ENCODE measurements at places on chromosomes 11 and 22.

GRCh38 chr11:98060759-98061158 lies 960.0 kb upstream of the CNTN5 start:
- DNase-seq, result no peak

DNA sequence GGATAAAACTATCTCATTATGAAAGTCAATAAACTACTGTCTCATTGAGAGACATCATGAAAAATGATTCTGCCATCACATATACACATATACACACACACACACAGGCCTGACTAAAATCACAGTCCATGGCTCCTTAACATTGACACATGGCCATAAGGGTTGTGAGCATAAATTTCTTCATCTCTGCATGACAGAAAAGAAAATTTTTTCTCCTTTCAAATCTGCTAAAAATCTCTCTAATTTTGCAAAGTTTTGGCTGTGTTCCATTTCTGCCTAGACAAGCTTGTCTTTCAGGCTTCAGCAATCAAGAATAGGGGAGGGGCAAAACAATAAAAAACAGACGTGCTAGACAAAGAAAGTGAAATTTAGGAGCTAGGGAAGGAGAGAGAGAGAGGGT lies 324.5 kb downstream of the LRRC4C start:
- DNase-seq, result no peak

DNA sequence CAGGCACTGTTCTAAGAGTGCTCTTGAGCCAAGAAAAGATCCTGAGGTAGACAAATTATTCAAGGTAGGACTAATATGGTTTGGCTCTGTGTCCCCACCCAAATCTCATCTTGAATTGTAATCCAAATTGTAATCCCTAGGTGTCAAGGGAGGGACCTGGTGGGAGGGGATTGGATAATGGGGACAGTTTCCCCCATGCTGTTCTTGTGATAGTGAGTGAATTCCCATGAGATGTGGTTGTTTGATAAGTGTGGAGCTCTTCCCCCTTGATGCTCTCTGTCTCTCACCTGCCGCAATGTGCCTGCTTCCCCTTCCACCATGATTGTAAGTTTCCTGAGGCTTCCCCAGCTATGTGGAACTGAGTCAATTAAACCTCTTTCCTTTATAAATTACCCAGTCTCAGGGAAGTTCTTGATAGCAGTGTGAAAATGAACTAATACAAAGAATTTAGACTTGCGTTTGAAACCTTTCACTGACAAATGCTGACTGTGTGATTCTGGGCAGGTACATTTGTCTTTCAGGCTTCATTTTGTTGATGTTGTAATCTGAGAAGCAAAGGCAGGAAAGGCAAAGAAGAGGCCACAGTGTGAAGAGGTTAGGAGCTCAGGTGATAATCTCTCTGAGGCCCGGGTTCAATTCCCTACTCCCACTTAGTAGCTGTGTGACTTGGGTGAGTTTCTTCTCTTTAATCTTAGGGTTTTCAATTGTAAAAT lies 115.8 kb upstream of the PAX6 start:
- no peak for DNase-seq

DNA sequence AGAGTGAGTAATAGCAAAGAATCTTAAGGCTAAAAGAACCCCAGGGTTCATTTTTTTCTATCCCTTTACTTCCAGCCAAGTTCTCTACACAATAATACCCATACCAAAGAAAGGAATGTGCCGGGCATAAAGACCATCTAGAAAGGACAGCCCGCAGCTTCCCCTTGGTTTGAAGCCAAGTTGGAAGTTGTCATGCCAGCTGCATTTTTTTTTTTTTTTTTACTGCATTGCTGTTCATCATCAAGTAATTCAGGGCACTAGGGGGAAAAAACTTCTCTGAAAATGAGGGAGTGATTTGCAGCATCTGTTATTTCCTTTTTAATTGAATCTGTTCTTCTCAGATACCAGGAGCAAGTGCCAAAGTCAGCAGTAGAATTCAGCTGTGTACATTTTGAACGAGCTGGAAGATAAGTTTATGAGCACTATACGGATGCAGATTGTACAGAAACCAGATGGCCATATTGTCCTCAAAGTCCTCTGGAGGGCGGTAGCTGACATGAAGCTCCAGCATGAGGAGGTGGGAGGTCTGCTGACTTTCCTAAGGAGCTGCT lies 56.4 kb downstream of the UBASH3B start:
- no peak for DNase-seq

DNA sequence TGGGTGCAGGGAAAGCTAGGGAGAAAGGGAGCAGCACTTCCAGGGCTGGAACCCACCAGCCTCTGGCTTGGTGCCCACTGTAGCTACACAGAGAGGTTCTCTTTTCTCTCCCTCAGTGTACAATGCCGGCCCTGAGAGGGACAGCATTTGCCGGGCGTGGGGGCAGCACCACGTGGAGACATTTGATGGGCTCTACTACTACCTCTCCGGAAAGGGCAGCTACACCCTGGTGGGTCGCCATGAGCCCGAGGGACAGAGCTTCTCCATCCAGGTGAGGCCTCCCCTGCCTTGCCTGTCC lies 6.1 kb downstream of the OTOG start:
- DNase-seq, result no peak

DNA sequence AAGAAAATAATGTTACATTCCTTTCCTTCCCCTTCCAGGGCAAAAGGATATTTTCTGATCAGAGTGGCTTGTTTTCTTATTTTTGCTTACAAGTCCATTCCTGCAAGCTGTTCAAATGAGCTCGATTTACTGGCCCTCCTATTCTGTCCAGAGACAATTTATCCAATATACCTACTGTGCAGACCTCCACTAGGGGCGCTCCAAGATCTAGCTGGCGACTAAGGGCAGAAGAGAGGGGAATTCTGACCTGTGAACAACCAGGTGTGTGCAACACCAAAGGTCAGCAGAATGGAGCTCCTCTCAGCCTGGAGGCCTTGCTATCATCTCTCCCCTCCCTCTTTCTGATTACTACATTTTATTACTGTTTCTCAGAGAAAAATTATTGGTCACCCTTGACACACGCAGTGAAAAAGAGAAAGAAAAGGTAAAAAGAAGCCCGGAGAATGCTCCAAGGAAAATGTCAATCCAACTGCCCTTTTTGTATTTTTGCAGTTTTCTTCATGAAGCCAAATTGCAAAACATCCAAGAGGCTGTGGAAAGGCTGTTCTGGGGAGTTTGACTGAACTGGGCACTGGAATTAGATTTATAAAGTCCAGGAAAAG lies 3.2 kb downstream of the SEZ6L start:
- no peak for DNase-seq

GRCh38 chr11:47480762-47481161 lies 31.8 kb upstream of the RAPSN start:
- DNase-seq, result no peak

- no peak for DNase-seq
Measured at GRCh38 chr11:27147916-27148315, 107.3 kb downstream of the BBOX1 start.

- DNase-seq, result no peak
Measured at GRCh38 chr11:68213135-68213515, at the start of gene KMT5B. KMT5B (minus strand) TSS chr11:68213296; CDS start chr11:68190076, 23,220 bp downstream.

- DNase-seq, result no peak
Measured at GRCh38 chr11:77886401-77886800, 65.5 kb downstream of the AAMDC start.

DNA sequence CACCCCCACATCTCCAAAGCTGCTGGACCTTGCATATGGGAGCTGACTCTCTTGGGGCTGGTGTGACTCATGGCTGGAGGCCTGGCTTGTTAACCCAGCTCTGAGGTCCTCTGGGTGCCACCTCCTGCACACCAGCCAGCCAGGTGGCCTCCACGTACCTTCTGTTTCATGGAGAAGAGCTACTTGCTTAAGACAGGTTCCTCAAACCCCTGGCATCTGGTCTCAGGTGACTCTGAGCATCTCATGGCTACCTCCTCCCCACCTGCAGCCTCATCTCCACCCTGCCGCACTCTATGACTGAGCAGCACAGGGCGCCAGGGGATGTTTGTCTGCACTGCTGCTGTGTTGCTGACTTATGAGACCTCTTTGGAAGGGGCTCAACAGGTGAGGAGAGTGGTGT lies 55.7 kb downstream of the BCR start:
- DNase-seq, result no peak

DNA sequence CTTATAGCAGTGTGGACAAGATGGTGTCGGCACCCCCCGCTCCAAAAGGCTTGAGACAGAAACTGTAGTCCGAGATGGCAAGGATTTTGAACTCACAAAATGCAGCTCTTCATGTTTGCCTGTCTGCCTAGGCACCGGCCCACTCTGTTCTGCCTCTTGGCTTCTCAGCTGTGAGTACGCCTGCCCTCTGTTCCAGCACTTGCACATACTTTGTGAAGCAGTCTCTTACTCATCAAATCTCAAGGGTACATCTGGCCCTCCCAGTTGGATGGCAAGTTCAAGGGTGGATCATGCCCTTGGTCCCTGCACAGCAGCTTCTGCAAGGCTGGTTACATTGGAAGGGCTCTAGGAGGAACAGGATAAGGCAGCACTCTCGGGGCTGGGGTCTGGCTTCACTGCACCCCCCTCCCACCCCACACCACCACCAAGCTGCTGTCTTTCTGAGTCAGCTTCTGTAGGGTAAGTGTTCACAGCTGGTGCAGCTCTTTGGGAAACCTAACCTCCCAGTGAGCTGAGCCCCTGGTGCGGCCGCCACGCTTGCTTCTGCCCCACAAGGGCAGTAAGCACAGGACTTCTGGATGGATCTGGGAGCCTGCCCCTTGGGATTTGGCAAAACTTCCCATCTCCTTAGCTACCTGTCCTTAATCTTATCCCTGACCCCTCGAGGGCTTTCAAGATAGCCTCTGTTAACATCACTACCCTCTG lies 37.2 kb downstream of the FAM83F start:
- DNase-seq, result no peak

DNA sequence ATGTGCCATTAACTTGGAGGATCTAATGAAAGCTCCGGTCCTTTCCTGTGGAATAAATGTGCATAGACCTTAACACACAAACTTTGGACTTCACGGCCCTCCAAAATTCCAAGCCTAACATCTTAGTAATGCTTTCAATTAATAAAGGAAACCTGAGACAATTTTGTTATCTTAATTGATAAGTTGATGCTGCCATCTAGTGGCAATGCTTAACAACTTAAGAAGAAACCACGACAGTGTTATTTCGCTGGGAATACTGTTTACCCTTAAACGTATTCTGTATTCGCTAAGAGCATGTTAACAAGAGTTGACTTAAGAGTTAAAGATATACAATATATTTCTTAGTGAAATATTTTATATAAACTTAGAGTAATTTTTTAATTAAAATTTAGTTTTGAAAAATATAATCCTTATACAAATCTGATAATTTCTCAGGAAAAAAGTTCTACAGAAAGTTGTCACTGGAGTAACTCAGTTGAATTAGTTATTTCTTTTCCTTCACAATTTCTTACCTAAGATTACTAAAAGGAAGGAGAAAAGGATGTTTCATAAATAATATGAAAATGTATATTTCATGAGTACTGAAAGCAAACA lies 35.0 kb upstream of the OR9G4 start:
- DNase-seq, result peak; percentile 19

GRCh38 chr11:26478710-26479109 lies 93.4 kb downstream of the MUC15 start:
- no peak for DNase-seq

DNA sequence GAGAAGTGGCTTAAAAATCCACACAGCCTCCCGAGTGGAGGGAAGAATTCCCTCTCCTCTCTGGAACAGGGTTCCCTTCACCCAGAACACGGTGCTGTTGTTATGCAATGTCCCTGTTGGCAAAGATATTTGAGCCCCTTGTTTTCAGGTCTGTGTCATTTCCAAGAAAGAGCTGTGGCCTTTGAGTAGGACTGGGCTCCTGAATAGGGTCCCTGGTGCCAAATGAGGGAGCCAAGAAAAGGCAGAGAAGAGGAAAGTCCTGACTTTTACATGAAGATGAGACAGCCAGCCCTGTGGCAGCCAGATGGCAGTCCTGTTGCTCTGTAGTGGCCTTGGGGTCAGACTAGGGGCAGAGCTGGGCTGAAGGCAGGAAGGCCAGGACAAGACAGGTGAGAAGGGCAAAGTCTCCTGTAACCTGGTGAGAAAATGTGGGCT lies 51.2 kb upstream of the ELF5 start:
- peak; percentile 28 for DNase-seq

DNA sequence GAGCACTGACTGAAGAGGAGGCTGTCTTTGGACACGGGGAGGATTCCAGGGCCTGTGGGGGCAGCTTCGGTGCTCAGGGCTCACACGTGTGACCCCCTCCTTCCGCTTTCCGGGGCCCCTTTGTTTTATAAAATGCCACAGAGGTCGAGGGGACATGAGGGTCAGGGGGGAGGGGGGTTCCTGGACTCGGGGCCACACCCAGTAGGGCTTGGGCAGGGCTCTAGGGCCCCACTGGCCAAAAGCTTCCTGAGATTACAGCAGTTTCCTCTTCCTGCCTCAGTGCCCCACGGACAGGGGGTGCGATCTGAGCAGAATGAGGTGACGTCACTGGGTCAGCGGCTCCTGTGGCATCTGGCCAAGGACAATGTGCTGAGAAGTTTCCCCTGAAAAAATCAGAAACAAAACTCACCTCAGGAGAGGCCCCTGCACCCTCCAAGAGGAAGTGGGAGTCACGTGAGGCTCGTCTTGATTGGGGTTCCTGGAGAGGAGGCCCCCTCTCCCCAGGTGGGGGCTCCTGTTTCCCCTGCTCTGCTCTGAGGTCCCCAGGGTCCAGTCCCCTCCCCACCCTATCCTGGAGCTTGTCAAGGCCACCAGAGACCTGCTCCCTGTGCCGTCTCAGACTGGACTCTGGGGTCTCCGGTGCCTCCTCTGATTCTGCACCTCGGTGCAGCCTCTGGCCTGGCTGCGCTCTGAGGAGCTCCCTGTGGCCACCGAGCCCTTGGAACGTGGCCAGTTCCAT lies 6.4 kb upstream of the IFITM3 start:
- no peak for DNase-seq

DNA sequence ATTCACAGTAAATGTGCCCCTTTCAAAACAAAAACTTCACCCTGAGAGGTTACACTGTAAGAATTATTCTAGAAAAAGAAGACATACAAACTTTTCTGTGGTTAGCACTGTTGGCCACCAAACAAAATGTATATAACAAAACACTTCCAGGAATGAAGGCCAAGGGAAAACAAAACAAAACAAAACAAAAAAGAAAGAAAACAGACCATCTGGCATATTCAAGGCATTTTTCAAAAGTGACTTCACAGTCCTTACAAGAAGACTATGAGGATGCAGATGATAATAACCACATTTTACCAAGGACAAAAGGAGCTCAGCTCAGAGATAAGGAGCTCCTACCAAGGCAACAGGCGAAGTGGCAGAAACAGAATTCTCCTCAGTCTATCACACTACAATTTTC lies 24.9 kb downstream of the CTSC start:
- DNase-seq, result no peak

- no peak for DNase-seq
Measured at GRCh38 chr11:122038543-122038942, 77.5 kb downstream of the BLID start.

- peak; percentile 49 for DNase-seq
Measured at GRCh38 chr11:83011333-83012167, 60.1 kb downstream of the RAB30 start.

DNA sequence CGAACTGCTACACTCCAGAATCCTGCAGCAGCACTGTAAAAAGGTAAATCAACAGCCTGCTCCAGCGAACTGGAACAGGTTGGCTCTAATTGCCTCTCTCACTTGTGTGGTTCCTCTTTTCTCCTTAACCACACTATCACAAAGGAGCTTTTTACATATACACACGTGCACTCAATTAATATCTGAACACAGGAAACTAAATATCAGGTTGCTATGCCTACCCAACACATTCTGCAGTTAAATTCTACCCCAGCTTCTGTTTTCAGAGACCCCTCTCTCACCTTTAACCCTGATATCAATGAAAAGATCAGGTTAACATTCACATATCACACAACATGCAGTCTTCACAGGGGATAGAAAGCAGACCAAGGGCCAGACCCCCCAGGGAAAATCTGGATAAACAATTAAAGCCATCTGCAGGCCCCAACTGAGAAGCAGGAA lies 11.0 kb downstream of the RBFOX2 start:
- no peak for DNase-seq

GRCh38 chr22:19238900-19239299 lies 52.6 kb downstream of the CLTCL1 start:
- DNase-seq, result no peak

Data from hippocampal formation (tissue), 2 donors.